ENCODE measurements at places on chromosomes 7 and 10. TPM values are rescaled to one million over a fixed set of nuclear protein-coding genes. Genes with fewer than 3 reads are reported as not detected.

Gene ZNF804B
- total RNA-seq: not detected

Gene CYP3A7
- not detected for total RNA-seq

Gene PPP1R9A
- not detected for total RNA-seq

Gene PRR15
- total RNA-seq: not detected

Gene NANOS1
- total RNA-seq: 0.28 TPM

Gene HTRA1
- total RNA-seq: not detected

Gene BMS1
- total RNA-seq: 24.0 TPM

Gene AFAP1L2
- 4.0 TPM for total RNA-seq

Gene CTAGE8
- total RNA-seq: not detected

Gene BICC1
- not detected for total RNA-seq

Gene NKX6-2
- not detected for total RNA-seq

Gene CEP55
- 75.6 TPM for total RNA-seq

Gene TLX1
- total RNA-seq: not detected

DNA sequence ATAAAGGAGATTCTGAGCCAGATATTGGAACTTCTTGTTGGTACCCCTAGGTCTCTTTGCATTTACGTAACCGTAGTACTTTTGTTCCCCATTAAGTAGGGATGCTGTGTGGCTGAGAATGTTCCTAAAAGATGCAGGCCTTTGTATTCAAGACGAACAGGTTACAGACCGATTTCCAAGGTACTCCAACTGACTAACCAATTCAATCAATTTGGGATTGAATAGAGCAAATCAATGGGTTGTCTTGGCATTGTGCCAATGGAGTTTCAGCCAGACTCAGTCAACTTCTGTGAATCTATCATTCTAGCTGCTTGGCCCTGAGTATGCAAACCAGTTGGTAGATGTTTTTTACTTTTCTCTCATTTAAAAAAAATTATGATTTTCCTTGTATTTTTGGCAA is 347.3 kb upstream of the NPVF start:
- DNase-seq: no peak

DNA sequence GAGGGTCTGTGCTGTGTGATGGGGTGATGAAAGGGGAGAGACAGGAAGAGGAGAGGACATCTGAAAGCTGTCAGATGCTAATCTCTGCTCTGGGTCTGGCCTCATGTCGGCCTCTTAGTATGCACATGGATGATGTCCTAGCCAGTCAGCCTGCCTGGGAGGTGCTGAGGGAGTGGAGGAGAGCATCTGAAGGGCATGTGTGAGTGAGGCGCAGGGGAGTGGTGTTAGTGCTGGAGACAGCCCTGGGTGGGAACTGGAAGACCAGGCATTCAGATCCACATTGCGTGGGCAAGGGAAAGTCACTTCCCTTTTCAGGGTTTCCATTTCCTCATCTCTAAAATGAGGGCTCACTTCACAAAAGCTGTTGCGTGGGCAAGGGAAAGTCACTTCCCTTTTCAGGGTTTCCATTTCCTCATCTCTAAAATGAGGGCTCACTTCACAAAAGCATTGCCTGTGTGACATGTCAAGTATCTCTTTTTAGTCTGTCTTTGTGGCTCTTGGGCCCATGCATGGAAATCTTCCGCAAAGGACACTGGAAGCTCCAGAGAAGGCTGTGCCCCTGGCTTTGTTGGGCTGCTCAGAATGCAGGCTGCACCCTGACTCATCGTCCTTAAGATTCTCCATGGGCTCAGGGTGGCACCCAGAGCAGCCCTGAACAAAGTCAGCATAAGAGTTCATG is 10.0 kb downstream of the SFTPD start:
- no peak for DNase-seq

DNA sequence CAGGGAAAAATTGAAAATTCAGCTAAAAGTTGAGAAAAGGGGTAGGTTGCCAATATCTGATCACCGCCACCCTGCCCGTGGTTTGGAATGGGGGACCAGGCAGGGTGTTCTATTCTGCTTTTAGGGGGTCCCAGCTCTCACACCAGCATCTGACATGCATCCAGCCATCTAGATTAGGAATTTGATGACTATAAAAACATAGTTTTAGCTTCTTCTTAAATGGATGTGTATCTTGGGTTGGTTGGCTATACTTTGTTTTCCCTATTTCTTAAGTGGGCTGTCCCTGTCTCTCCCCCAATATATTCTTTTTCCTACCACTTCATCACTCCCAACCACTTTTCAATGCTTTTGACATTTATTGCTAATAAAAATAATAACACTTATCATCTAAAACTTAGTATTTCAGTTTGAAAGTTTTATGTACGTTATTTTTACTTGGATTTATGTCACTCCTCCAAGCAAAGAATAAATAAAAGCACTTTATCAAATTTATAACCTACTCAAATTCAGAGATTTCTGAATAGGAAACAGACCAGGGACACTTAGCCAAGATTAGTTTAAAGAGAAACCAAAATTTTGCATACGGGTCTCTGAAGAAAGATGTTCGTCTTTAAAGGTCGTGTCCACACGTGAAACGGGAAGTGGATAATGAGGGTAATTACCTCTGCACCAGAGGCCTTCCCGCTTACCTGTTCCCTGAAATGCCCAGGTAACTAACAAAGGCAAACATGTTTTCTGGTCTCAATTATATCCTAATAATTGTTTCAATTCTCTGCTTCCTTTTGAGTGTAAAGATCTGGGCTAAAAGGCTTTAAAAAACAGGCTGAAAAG is 233.2 kb upstream of the AUTS2 start:
- no peak for DNase-seq

DNA sequence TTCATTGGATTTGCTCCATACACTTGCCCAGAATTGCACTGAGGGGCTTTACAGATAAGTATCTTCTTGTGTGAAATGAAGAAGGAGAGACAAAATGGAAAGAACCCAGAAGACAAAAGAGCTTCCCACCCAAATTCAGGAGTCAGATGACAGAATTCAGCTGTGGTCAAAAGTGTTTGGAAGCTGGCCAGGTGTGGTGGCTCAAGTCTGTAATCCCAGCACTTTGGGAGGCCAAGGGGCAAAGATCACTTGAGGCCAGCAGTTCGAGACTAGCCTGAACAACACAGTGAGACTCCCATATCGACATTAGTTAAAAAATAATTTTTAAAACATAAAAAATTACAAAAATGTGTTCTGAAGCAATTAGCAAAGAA is 27.1 kb downstream of the DUSP5 start:
- no peak for DNase-seq

DNA sequence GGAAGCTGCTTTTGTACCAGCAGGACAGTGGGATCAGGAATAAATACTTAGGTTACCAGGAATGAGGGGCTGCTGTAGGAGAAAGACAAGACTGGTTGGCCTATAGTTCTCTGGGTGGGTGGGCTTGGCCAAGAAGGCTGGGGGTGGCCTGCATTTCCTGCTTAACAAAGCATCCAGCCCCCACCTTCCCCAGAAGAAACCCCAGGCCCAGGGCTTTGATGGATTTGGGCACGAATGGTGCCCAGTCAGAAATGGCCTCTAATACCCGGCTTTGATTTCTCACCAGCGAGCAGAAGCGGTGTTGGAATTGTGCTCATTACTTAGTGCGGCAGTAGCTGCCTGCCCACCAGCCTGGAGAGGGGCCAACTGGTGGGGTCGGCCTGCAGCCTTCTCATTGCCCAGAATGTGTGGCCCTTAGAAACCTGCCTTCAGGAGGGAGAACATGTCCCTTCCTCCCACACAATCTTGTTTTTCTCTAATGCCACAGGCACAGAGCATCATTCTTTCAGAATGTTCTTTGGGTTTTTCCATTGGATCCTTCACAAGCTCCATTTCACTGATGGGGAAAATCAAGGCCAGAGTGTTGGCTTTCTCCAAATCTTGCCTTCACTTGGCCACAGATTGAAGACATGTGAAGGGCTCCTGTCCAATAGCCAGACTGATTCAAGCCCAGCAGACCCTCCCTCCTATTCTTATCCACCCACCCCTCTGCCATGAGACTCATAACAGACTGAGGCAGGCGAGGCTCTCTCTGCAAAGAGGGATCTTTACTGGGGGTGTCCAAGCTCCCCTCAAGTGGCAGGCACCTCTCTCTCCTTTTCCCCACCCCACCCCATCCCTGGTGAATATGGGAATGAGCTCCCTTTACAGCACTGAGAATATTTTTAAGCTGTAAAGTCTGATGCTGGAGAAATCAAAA is 2.5 kb downstream of the UNC5B start:
- DNase-seq: no peak

- DNase-seq: no peak
Measured at GRCh38 chr7:28732071-28732869, 225.9 kb downstream of the TRIL start.

GRCh38 chr10:111139567-111139966 is 62.7 kb downstream of the ADRA2A start:
- no peak for DNase-seq

DNA sequence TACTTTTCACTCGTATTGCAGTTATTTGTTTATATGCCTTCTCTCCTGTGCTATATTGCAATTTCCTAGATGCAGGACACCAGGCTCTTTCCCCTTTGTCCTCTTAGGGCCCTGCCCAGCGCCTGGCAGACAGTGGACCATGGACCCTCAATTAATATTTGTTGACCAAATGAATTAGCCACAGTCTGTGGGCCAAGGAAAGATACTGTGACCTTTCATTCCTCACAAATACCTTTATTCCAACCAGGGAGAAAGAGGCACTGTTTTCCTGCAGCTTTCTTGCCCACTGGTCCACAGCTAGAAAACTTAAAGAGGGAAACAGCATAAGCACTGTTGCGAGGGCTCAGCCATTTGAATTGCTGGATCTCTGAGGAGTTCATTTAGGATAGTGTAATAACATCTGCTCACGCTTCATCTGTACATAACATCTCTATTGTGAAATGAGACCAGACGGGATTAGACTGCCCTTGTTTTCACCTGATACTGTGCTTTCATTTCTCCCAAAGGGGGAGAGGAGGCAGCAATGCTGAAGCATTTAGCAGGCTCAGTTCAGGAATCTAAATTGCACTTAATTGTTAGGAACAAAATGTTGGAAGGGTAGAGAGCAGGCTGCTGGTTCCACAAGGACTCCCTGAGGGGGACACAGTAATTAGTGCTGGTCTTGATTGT is 46.7 kb downstream of the TNS3 start:
- DNase-seq: no peak

DNA sequence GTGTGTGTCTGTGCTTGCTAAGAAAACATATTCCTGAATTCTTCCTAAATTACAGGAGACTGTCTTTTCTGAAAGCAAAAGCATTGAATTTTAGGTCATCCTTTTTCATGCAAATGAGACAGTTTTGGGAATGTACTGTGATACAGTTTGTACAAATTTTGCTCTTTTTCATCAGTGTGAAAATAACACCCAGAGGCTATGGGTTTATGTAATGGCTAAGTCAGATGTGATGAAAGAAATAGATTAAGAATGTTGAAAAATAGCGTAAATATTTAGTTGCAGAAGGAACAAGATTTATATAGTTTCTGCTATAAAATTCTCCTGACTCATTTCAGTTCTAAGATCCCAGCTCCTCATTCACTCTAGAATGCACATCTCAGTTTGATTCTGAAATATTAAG is 24.6 kb downstream of the POM121L12 start:
- DNase-seq: no peak

GRCh38 chr10:12605580-12606405 is 256.4 kb downstream of the CAMK1D start:
- peak; percentile 69 for DNase-seq

DNA sequence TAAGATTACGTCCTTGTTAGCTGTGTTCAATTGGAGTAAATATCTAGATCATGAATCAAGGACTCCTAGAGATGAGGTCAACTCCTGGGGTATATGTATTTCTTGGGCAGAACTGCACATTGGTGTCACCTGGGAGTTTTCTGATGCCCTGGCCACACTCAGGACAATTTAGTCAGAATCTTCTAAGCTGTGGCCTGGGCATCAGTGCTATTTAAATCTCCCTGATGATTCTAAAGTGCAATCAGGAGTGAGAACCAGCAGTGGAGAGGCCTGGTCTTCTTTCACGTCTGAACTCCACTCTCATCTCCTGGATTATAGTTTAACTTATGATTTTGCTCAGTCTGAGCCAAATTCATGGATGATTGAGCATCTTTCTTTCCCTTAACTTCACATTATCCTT is 218.0 kb downstream of the BMPER start:
- no peak for DNase-seq

DNA sequence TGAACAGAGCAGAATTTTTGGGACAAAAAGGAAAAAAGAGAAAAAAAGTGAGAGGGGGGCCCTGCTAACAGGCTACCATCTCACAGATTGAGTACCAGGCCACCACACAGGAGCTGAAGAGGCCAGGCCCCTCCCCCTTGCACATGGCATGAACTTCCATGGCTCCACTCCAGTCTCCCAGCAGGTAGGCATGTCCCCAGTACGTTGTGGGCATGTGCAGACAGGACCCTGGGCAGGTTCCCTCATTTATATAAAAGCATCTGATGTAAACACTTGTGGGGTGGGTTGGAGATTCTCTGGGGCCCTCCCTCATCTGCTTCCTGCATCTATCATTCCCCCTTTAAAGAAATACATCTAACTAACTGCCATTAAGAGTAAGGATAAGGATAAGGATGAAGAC is 45.0 kb upstream of the AKR1C1 start:
- DNase-seq: no peak

DNA sequence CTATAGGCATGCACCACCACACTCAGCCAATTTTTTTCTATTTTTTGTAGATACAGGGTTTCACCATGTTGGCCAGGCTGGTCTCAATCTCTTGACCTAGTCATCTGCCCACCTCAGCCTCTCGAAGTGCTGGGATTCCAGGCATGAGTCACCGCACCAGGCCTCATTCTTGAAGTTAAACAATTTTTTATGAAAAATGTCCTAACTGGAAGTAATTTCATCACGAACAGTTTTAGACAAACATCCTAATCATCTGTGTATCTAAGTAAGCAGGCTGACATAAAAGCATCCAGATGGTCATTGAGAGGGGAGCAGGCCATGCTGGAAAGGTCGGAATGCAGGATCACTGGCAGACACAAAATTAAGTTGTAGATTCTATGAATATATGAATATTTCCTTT is 269.1 kb downstream of the ZMYND11 start:
- no peak for DNase-seq

DNA sequence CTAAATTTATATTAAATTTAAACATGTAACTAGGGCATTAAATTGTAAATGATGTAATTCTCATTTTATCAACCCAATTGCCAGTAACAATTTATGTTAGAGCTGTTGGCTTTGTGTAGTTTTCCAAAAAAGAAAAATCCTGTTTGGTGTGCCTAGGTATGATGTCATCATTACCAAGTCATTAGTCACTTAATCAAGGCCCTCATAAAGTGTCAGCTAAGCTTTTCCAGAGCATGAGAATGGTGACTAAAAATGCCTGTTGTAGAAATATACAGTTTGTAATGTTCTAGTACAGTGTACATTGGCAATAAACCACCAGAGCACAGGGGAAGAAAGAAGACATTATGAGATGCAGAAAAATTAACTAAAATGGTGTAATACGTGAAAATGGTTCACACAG is 593.8 kb upstream of the ANKRD30A start:
- no peak for DNase-seq

DNA sequence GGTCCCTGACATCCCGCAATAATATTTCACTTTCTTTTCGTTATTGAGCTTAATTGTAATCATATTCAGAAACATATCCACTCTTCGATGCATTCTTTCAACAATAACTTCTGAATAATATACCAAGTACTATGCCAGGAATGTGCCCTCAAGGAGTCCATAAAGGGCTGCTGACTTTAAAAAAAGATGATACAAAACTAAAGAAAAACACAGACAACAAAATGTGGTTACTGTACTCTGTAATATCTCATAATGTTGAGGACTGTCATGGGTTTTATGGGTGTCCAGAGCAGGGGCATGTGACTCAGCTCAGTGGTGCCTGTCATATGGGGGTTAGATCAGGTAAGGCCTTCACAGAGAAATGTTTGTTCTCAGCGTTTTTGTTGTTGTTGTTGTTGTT is 73.7 kb downstream of the ARL4A start:
- no peak for DNase-seq

- DNase-seq: no peak
Measured at GRCh38 chr7:92647011-92647625, 56.9 kb upstream of the FAM133B start.

Measured in activated CD8-positive, alpha-beta memory T cell treated with anti-CD3 and anti-CD28 coated beads, Interleukin-2, amount 10 ng/mL, durations not matched to agents 7 days and 5 days (primary cell).